ENCODE measurements at places on chromosomes 13 and 19.

DNA sequence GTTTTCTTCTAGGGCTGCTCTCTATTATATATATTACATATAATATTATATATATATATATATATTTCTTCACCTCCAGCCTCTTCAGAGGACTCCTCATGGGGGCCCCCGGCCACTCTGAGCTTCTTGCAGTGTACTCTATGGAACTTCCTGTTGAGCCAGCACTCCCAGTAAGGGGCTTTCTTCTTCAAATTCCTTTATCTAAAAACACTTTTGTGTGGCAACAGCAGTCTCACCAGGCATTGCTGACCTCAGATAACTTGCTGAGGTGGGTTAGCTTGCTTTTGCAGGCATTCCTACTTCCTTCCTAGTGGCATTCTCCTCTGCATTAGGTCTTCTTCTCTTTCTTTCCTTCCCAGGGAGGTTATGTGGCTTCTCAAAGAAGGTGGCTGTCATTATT lies 381.5 kb downstream of the MYO16 start:
- DNase-seq, result no peak

GRCh38 chr19:2613507-2614295 lies 88.8 kb downstream of the GNG7 start:
- DNase-seq, result peak; percentile 46

DNA sequence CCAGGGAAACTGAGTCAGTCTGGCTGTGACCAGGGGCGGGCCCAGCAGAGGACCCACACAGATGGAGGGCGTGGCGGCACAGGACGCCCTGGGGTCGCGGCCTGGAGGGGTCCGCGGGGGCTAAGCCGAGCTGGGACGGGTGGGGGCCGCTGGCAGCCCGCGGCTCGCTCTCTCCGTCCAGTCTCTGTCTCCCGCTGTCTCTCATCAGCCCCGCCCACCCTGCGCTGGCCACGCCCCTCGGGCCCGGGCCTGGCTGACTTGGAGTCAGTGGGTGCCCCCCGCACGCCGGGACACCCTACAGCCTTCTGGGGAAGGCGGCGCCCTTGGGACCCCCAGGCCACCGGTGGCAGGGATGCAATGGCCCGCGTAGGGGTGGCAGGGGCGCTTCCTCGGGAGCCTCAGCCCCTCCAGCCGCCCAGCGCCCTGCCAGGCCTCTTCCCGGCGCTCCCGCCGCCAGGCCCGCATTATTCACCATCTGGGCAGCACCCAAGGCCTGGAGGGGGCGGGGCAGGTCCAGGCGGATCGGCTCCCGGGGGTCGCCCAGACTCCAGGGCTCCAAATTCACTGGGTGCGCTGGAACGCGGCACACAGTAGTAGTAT lies at the start of gene TBXA2R:
TBXA2R (minus strand) TSS at position 186 of the 600 bp plus-strand sequence. CDS start 6,241 bp downstream, outside the sequence.
- peak; percentile 66 for DNase-seq

DNA sequence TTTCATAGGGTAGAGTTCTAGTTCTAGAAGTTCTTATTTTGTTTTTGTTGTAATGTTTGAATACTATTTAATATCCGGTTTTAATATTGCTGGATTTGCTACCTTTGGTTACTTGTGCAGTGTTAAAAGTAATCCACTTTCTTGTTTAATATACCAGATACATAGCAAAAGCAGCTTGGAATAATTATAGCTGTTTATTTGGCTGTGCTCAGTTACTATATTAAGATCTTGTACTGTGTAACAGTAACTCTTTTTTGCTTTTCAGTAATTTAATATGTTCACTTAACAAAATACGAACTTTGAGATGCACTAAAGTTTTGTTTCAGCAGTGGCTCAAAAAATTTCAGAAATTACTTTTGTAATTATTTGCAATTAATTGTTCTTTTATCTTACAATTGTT lies 50.9 kb downstream of the AKAP11 start:
- DNase-seq, result no peak

DNA sequence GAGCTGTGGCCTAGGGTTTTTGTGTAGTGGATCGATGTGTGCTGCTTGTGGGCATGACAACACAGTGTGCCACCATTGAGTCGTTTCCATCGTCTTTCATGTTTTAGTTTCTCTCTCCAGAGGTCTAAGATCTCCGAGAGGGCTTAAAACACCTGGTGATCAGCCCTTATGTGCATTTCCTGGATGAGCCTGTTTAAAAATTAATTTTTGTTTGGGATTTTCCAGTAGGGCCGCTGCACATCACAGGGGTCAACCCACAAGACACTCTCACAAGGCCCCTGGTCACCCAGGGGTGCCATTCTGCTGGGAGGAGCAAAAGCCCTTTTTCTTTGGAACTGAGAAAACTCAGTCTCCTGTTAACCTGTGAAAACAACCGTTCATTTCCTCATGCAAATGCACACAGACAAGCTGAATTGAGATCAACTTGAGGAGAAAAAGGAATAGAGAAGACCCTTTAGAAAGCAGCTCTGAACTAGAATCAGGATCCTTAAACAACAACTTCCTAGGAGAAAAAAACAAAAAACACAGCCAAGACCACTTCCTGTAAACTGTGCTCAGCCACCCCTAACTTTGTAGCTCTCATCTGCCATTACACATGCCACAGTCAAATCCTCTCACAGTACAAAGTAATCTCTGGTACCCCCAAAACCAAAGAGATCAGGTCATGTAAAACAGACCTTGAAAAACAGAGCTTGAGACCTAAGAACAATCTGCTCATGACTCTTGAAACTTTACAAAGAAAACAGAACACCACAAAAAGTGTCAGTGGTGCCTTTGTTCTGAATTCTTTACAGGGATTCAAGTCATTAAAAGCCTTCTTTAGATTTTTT lies 8.3 kb upstream of the MTRF1 start:
- no peak for DNase-seq

GRCh38 chr13:67094952-67095351 lies 135.2 kb downstream of the PCDH9 start:
- no peak for DNase-seq

GRCh38 chr13:74129500-74130191 lies 4.6 kb downstream of the KLF12 start:
- DNase-seq, result no peak

DNA sequence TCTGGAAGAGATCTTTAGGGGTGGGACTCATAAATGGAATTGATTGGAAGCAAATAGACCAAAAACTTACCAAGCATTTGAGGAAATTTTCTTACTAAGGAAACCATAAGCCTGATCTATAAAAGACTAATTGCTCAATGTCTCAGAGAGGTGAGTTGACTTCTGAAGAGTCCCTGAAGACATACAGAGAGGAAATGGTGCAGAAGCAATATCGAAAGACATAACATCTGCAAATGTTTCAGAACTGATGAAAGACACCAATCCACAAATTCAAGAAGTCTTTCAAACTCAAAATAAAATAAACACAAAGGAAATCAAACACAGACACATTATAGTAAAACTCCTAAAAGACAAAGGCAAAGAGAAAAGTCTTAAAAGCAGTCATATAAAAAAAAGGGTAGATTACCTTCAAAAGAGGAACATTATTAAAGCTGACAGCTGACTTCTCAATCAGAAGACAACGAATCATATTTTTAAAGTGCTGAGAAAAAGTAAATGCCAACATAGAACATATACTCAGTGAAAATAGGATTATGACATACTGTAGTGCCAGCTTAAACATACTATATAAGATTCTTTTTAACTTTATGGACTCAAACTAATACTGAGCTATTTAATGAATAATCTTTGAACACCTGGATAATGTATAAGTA lies 45.4 kb upstream of the CALM3 start:
- DNase-seq, result no peak

DNA sequence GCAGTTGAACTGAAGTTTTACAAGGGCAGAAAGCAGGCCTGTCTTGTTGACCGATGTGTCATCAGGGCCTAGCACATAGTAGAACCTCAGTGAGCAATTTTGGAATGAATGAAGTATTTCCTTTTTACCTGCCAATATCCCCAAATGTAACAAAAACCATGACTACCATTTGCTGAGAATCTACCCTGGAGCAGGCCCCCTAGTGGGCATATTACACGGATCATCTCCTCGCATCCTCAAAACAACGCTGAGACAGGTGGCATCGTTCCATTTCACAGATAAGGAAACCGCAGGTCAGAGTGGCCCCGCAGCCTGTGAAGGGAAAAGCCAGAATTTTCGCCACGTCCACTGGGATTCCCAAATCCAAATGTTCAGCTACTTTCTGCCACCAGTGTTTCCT lies 77.9 kb downstream of the CACNA1A start:
- DNase-seq, result no peak

DNA sequence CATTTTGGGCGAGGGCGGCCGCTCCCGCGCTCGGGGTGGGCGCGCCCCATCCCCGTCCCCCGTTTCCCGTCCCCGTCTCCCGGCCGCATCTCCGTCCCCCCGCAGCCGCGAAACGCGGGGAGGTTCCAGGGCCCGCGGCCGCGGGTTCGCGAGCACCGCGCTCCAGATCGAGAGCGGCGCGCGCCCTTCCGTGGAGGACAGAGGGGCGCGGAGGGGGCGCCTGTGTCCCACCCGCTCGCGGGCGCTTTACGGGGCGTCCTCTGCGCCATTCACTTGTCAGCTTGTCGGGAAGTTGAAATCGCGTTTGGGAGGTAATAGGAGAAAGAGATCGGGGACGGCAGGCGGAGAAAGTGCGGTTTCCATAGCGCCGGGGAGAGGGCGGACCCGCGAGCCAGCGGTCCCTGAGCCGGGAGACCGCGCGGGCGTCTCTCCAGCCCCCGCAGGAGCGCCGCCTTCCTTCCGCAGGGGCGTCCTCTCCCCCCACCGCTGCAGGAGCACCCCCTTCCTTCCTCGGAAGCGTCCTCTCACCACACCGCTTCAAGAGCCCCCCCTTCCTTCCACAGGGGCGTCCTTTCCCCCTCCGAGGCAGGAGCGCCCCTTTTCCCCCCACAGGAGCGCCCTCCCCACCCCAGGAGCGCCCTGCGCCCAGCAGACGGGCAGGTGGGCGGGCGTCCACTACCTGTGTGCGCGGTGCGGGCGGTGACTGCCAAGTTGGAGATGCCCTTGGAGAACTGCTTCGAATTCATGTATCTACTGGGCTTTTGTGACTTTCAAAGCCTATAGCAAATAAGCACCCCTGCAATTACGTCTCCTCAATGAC lies 962 bp upstream of the IRS2 start:
- DNase-seq, result peak; percentile 17

DNA sequence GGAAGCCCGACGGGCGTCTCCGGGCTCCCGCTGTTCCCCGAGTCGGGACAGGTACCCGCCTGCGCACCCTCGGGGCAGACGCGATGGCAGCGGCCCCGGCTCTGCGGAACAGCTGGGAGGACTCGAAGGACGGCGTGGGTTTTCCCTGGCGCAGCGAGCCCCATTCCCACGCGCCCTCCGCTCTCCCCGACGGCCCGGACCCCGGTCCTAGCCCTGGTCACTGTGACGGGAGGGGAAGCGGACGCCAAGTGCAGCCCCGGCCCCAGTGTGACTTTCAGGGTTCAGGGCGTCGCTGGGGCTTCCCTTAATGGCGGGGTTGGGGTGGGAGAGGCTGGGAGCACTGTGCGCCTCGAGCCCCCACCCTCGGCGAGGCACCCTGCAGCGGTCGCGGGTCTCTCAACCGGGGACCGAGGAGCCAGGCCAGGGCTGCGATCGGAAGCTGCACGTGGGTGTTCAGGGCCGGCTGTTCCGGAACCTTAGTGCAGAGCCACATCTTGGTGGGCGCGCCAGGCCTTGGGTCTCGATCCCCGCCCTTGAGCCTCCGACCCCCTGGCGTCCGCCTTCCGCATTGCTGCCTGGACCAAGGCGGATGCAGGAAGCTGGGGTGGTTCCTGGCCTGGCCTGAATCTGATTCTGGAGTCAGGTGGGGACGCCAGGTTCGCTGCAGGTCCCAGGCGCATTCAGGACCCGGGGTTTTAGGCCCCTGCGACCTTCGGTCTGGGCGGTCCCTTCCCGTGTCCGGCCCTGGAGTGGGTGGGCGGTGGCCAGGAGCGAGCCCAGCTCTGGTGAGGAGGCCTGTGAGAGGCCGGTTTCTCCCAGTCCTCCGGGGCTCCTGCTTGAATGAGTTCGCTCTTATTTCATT lies 3.5 kb downstream of the LGALS7B start:
- DNase-seq, result peak; percentile 37

Measured in stimulated activated CD8-positive, alpha-beta memory T cell treated with anti-CD3 and anti-CD28 coated beads, Interleukin-2, amount 100 ng/mL, for 48 hours (primary cell).